ENCODE measurements at places on chromosomes 3 and 15. TPM values are rescaled to one million over a fixed set of nuclear protein-coding genes. Genes with fewer than 3 reads are reported as not detected.

C3orf52 gene
- 14.7 TPM for total RNA-seq

SLC7A14 gene
- not detected for total RNA-seq

STAG1 gene
- 8.0 TPM for total RNA-seq

SLC22A13 gene
- 0.13 TPM for total RNA-seq

LMAN1L gene
- total RNA-seq: not detected

GCNT3 gene
- 153 TPM for total RNA-seq

SQOR gene
- total RNA-seq: 75.4 TPM

ZNF662 gene
- not detected for total RNA-seq

CIDEC gene
- 10.4 TPM for total RNA-seq

ALDH1L1 gene
- total RNA-seq: 0.17 TPM
